Activated CD8-positive, alpha-beta memory T cell treated with anti-CD3 and anti-CD28 coated beads, Interleukin-2, amount 50 U/mL, for 4 hours (primary cell): ENCODE measurements at places on chromosomes 7 and 10.

DNA sequence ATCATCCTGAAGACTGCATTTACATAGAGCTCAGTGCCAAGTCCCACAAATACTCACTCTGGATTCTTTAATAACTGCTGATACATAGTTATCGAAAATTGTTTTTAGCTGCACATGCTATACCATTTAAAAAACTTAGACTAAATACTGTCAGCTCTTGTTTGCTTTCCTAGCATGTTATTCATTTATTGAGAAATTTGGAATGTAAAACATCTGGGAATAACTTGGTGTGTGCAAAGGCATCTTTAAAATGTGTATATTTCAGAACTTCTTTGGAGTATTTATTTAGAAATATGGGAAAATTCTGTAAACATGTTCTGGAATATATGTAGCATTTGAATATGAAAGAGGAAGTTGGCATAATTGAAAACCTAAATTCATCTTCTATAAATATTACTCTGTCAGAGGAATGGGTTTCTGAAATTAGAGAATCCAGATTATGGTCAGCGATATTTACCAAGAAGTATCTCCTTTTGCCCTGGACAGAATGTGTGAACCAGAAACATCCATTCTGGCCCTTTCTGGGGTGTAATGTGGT, 119.7 kb downstream of the ARID5B start:
- no peak for DNase-seq

GRCh38 chr10:96666741-96667140, 53.6 kb downstream of the PIK3AP1 start:
- no peak for DNase-seq

DNA sequence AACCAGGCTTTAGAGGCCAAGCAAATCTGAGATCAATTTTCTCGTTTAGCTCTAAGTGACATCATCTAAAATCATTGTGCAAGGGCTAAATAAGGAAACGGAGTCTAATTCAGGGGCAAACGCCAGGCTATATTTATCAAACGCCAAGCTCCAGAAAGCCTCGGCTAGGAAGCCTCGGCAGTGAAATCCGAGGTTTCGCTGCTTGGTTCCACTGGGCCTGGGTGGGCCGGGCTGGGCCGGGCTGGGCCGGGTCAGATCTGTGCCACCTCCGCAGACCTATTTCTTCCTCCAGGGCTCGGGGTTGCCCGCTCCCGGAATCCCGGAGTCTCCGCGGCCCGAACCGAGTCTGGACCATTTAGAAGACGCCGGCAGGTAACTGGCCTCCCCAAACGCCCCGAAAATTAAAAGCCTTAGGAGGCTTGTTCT, 459 bp upstream of the FEZF1 start:
- DNase-seq, result no peak

DNA sequence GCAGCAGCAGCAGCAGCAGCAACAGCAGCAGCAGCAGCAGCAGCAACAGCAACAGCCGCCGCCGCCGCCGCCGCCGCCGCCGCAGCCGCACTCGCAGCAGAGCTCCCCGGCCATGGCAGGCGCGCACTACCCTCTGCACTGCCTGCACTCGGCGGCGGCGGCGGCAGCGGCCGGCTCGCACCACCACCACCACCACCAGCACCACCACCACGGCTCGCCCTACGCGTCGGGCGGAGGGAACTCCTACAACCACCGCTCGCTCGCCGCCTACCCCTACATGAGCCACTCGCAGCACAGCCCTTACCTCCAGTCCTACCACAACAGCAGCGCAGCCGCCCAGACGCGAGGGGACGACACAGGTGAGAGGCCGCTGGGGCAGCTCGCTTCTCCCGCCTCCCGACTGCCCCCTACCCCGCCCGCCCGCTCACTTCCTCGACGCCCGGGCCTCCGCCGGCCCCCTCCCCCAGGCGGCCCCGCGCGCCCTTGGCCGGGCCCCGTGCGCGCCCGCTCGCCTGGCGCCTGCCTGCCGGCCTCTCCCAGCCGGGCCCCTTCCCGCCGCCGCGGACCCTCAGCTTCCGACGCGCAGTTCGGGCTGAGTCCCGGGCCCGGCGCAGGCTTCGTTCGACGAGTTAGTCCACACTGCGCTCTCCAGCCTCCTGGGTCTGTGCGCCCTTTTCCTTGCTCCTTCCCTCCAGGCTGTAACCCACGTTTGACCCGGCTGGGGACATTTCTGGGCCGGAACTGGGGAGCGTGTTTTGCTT, 882 bp downstream of the DLX6 start:
- DNase-seq, result no peak

DNA sequence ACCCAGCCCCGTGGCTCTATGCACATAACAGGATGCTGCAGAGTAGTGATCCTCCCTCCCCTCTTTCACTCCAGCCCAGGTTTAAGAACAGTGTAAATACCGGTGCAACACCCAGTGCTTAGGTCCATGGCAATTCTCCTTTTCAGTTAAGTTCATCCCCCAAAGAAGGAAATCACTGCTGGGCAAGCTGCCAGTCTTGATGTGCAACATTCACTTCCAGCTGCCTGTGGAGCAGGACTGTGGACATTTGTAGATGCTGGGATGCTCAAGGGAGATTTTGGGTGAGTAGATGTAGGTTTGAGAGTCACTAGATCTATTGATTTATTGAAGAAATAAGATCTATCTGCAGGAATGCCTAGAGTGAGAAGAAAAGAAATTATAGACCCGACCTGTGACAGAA, 294.3 kb upstream of the KIAA1217 start:
- no peak for DNase-seq

GRCh38 chr10:34337917-34338316, 477.2 kb downstream of the PARD3 start:
- no peak for DNase-seq

DNA sequence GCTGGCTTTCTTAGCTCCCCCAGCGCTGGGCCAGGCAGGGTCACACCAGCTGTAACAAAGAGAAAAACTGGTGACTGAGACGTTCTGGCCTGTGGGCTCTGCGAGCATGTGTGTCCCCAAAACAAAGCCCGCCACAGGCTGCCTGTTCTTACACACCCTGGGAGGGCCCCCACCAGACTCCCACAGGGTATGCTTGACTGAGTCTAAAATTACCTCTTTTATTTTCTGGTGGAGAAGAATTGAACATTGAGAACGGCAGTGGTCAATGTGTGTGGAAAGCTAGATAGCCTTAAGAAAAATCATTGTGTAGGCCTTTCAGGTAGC, 808 bp downstream of the C10orf71 start:
- DNase-seq, result no peak

- no peak for DNase-seq
Observed at GRCh38 chr10:47337310-47337709, 10.9 kb upstream of the RBP3 start.

- DNase-seq, result no peak
Observed at GRCh38 chr10:64518456-64518855, 997.3 kb downstream of the REEP3 start.

- DNase-seq, result no peak
Observed at GRCh38 chr10:109866995-109867635, 56.2 kb downstream of the XPNPEP1 start.

DNA sequence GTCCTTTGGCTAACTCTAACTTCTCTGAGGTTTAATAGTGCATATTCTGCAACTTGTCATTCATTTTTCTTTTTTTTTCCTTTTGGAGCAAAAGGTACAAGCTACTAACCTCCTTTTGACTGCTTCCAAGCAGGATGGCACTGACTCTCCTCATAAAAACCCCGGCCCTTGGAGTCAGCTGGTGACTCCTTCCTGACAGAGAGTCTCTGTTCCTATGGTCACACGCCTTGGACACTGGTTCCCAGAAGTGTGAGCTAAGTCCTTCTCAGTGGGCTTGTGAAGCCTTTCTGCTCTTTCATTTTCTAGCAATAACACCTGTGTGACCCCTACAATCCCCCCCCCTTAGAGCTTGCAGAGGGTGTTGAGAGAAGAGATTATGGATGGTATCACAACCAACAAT, 21.7 kb downstream of the DOCK4 start:
- DNase-seq, result no peak

- DNase-seq, result no peak
Observed at GRCh38 chr7:80630608-80631405, 7.6 kb upstream of the CD36 start.

DNA sequence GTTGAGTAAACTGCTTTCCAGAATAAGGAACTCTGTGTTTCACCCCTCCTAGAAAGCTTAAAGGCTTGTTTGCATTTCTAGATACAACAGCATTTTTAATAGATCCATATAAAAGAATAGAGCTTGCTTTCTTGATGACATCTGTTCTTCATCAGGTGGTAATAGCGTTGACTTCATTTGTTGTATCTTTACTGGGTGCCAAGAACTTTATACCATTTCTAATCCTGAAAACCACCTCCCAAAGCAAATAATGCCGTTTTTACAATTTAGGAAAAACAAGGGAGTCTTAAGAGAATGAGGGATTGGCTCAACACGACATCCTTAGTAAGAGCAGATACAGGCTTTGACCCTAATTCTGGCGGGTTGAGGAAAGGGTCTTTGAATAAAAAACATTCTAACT, 993.4 kb downstream of the TYW1 start:
- DNase-seq, result no peak

GRCh38 chr10:74445493-74445892, 294.5 kb downstream of the ADK start:
- DNase-seq, result no peak

DNA sequence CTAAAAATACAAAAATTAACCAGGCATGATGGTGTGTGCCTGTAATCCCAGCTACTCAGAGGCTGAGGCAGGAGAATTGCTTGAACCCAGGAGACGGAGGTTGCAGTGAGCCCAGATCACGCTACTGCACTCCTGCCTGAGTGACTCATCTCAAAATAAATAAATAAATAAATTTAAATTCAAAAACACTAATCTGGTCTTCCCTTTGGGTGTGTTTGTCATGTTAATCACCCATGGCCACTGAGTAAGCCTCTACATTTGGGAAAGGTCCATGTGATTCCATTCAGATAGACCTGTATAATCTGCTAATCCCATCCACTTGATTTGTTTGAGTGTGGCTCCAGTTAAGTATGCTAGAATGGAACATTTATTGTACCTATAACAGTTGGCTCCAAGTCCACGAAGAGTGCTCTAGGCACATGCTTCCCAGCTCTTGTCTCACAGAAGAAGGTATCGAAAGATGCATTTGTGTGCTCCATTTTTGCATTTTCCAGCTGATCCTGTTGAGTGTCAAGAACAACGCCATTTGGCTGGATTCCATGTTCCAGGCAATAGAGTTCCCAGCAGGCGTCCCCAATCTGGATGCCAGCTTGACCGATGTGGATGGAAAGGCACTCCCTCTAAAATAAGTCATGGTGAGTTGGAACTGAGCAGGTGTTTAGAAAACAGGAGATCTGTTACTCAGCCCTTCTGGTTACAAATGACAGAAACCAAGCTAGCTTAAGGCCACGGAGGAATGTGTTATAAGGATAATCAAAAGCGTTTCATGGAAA, 4.0 kb downstream of the TUBAL3 start:
- DNase-seq, result no peak

GRCh38 chr10:74334221-74334620, 183.2 kb downstream of the ADK start:
- DNase-seq, result no peak

DNA sequence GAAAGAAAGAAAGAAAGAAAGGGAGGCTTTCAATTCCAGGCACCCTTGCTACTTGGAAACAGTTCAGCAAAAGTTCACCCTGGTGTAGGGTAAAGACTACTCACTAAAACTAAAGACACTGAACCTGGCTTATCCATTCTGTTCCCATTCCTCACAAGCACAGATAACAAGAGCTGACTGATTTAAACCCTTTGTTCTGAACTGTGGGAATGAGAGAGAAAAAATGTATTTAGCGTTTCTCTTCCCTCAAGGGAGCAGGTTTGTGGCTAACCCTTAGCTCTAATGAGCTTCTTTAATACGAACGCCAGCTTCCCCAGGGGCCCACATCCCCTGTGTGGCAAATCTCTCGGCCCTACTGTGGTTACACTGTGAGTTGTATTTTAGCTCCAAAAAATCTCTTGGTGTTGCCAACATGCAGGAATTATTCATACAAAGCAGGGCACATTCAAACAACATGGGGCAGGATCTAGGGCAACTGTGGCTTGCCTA, 23.3 kb downstream of the PRTFDC1 start:
- DNase-seq, result no peak

GRCh38 chr7:71548746-71549145, 416.8 kb downstream of the GALNT17 start:
- DNase-seq, result no peak

GRCh38 chr7:72394016-72394415, 18.1 kb downstream of the CALN1 start:
- no peak for DNase-seq

DNA sequence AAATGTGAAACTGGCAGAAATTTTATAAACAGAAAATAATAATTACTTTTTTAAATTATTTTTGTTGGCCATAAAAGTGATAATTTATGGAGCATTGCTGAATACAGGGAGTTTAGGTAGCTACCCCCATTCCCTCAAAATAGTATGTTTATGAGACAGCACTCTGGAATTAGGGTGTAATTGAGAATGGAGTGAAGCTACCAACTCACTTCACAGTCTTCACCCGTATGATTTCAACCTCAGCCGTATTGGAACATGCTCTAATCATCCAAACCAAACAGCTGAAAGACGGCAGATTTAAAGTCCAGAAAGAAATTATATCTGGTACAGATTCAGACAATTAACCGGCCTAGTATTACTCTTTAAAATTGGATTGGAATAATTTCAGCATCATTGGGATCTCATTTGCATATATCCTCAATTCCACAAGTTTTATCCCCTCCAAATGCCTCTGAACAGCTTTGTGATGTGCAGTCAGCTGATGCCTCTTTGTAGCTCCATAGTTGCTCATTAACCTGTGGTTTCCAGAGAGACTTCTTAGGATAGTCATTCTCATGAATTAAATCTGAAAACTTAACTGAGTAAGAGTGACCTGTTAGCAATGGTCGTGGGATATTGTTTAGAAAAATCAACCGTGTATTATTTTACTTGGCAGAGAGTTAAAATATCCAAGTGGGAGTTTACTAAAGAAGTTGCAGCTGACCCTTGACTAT, 59.1 kb upstream of the GJD4 start:
- no peak for DNase-seq

- no peak for DNase-seq
Observed at GRCh38 chr7:29371472-29371871, 176.9 kb downstream of the CHN2 start.

DNA sequence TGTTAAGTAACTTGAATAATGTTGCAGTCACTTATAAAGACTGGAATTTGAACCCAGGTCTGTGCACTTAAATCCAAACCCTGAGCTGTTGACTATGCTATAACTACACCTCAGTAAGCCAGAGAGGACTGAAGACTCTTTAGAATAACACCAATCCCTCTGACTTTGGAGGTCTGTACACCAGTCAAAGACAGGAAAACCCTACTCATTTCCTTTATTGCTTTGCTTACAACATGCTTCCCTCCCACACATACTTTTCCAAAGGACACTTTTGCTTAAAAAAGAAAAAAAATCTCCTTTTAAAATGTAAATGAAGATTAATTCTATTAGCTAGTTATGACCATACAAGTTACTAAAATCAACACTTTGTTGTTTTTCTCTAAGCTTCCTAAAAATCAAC, 184.7 kb upstream of the KCTD7 start:
- DNase-seq, result no peak

DNA sequence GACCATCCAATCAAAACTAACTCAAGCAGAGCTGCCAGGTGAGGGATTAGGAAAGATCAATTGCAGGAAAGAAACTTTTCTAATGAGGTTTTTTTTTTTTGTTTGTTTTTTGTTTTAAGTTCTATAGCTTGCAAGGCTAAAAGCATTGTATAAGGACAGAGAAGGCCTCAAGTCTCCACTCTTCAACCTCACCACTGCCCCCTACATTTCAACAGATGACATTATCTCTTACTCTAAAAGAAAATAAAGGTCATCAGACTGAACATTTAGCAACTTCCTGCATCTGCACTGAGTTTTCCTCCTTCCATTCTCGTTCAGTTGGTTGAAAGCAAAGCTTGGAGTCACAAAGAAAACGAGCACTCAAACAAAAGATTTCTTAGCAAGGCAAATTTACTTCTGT, 45.2 kb upstream of the EXOC4 start:
- no peak for DNase-seq
